Kidney epithelial cell (primary cell): ENCODE measurements at places on chromosomes 5 and 9.
A peak's percentile ranks its signal among the peaks of the same experiment; 100 is the strongest.

DNA sequence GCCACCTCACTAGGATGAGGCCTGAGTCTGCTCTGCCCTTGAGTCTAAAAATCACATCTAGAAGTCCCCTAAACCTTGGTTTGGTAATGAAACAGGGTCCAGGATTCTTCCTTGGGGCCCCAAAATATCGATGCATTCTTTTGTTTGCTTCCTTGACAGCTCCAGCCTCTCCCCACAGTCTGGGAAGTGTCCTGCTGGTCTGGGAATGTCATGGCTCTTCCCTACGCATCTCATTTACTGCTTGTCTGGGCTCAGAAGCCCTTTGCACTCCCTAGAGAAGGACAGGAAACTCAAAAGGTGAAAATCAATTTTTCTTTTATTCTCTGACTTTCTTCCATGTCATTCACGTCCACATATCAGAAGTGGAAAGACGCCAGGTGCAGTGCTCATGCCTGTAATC is 115.8 kb downstream of the DRD1 start:
- DNase-seq, result no peak

DNA sequence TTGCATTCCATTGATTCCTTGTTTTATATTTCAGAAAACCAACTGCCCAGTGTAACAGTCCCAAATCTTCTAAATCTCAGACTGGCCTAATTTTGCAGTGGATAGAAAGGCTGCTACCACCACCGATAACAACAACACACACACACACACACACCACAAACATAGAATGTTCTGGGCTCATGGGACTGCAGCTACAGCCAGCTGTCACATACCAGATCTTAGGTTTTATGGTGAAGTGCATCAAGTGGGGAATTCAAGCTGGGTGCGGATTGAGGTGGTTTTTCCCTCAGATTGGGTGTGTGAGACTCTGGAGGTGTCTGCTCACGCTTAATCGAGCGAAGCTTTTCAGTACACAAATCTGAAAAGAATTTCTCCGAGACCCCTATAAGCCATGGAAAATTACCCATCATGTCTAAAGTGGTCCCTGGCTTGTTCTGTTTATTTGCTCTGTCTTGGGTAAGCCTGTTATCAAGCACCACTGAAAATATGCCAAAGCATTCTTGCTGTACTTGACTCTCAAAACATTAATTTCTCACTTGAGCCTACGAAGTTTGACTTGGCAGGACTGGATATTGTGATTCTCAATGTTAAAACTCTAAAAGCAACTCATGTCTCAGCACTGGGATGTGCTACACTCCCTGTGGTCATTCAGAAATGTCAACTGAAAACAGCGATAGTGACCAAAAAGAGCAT is 71.1 kb downstream of the ALDH7A1 start:
- no peak for DNase-seq

DNA sequence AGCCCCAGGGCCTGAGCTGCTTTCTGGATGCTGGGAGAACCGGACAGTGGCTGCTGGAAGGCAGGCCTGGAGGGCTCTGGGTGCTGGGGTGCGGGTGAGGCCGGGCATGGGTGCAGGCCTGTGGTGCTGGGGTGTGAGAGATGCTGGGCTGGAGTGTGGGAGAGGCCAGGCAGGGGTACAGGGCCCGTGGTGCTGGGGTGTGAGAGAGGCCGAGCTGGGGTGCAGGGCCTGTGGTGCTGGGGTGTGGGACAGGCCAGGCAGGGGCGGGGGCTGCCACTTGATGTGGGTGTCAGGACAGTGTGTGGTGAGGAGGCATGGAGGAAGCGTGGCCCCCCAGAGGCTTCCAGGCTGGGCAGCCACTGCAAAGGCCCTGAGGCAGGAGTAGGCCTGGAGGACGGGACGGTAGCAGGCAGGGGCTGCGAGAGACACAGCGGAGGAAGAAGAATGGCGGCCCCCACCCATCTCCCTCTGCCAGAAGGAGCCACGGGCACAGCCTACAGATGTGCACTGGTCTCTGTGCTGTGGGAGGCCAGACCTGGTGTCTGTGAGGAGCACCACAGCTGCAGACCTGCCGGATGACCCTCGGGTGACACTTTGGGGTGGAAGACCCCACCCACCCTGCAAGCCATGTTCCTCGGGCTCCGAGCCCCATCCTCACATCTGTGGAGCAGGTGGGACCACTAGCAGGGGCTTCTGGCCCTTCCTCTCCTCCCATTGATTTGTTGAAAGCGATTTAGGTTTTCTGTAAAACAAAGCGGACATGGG is 9.3 kb downstream of the NKD2 start:
- no peak for DNase-seq

DNA sequence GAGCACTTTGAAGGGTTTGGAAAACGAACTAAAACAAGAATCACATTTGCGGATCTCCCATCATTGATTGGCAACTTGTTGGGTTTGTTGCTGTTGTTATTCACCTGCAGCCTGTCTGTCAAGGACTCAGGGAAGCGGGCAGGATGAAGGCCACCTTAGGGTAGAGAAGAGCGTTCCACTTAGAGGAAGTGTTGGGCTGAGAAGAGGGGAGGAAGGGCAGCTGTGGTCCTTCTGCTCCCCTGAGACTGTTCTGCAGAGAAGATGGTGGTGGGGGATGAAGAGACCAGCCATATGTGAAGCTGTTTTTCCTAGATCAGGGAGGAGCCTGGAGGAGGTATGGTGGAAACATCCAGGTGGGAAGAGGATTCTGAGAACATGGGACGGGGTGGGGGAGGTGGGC is 70.6 kb upstream of the CPEB4 start:
- DNase-seq, result no peak

- DNase-seq, result no peak
Measured at GRCh38 chr5:142602720-142603245, 83.1 kb downstream of the FGF1 start.

- peak; percentile 9 for DNase-seq
Measured at GRCh38 chr9:108386859-108387384, 468.9 kb downstream of the ACTL7B start.

DNA sequence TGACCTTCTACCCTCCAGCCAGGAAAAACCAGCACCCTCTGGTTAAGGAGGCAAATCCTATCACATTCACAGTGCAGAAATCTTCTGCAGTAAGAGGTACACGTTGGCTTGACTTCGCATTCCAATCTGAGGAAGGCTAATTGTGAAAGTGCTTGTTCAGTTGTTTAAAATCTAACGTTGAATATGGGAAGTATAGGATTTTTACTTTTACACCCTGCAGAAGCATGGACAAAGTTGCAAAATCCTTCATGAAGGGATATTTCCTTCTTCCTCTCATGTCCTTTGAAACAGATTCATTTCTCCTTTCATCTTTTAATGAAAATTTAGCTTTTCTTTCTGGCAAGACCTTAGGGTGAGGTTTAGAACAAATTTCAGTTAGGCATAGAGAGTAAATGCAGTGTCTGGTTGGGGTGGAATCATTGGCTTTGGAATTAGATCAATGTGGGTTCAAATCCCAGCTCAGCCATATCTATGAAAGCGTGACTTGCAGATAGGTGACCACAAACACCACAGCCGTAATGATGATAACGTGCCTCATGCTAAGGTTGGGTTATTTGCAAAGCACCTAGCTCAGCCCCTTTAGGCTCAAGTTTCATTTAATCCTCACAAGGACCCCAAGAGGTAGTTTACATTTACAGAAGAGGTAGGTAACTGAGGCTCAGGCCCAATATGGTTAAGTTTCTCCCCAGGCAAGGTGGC is 42.2 kb upstream of the C5orf58 start:
- no peak for DNase-seq

GRCh38 chr5:125491986-125492492 is 745.6 kb upstream of the ZNF608 start:
- DNase-seq, result no peak

- DNase-seq, result no peak
Measured at GRCh38 chr9:14029806-14030374, 284.1 kb downstream of the NFIB start.

DNA sequence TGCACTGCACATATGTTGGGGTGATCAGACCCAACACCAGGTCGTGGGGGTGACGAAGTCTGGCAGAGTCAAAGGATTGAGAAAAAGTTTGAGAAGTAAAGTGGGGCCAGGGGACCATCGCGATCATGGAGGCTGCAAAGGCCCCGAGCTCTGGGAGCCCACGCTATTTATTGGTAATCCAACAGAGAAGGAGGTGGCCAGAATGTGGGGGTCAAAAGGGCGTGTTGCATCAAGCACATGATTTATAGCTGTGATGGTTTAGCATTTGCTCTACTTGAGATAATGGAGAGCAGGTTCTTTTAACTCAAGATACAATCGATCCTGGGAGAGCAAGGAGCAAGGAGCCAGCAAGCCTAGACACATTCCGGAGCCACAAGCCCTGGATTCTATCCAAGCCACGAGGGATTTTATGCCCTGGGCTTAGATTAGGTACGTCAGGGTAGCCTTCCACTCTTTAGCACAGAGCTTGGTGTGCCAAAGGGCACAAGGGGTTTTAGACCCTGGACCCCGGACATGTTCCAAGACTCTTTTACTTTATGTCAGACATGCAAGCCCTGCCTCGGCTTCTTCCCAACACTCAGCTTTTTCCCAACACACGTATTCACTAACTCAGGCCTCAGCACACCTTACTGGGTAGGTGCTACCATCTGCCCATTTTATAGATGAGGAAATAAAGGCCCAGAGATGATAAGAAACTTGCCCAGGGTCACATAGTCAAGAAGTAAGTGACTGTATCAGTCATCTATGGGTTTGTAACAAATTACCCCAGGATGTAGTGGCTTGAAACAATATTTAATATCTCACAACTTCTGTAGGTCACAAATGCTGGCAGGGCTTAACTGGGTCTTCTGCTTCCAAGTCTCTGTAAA is 39.5 kb downstream of the NSUN2 start:
- no peak for DNase-seq

DNA sequence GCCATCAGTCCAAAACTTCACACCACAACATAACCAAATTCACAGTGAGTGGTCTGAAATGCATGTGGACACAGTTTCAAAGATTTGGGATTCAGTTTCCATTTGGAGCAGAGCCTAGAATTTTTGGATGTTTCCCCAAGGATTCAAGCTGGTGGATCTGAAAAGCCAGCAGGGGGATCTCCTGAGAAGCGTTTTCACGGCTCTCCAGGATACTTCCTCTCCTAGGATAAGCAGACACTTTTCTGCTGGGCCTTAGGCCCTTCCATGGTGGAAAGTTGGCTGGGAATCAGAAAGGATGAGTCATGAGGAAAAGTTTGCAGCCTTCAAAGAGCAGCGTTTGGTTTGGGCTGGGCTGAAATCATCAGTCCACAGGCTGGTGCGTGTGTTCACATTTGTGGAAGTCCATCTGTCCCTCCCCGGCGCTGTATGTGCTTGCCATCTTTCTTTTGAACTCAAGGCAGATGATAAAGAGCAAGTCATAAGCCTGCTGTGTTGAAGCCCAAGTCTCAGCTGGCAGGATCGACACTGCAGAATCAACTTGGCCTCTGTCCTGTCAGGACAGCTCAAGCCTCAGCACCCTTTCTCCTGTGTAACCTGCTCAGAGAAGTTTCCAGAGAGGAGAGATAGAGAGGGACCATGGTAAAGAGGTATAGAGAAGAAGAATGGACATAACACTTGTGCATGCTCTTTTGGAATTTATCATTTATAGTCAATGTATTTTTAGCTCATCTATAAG is 152.6 kb upstream of the MSX2 start:
- DNase-seq, result peak; percentile 37

DNA sequence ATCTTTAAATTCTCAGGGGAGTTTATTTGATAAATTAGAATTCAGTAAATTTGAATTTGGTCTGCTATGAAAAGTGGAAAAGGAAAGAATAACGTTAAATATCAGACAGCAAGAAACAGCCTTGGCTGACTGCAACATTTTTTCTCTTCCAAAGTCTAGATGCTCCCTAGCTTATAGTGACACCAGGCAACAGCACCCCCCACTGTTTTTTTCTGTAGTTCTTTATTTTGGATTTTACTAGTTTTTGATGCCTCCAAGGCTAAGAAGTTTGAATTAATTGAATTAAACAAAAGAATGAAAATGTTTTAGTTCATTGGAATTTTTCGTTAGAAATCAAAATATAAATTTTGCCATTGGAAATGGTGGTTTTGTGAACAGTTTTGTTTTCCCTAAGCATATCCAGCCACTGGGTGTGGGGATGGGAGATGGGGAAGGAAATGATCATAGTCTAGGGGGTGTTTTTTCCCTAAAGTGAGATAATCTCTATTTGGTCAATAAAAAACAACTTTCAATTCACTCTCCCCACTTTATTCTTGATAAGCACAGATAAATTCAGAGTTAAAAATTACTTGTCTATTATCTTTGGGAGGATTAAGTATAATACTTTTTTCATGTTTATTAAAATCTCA is 199.3 kb upstream of the CD180 start:
- DNase-seq, result no peak

DNA sequence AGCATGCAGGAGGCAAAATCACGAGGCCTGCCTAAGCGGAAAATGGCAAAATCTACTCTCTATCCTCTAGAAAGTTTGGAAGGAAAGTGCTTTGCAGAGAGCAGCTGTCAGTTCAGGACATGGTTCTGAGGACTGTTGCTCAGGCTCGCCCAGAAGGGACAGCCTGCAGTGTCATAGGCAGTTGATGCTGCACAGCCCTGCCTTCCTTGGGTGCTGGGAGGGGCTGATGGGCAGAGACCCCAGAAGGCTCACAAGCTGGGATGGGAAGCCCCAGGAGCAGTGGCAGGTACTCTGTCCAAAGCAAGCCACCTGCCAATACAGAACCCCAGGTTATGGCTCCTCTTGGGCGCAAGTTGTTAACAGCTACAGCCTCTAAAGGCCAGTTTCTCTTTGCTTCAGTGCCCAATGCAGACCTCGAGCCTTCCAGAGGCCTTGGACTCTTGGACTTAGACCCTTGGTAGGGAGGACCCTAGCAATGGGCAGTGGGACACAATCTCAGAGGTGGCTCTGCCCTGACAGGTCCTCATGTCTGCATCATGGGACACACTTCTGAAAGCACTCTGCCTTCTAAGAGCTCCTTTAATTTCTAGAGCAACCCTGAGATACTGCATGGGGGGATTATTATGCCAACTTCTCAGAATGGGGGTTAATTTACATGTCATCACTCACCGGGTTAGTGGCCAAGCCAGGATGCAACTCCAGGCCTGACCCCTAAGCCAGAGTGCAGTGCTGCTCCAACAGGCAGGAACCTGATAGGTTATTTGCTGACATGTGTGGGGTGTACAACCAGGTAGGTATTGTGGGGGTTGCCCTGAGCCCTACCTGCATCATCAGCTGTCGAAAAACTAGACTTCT is 57.1 kb downstream of the MACROH2A1 start:
- no peak for DNase-seq

DNA sequence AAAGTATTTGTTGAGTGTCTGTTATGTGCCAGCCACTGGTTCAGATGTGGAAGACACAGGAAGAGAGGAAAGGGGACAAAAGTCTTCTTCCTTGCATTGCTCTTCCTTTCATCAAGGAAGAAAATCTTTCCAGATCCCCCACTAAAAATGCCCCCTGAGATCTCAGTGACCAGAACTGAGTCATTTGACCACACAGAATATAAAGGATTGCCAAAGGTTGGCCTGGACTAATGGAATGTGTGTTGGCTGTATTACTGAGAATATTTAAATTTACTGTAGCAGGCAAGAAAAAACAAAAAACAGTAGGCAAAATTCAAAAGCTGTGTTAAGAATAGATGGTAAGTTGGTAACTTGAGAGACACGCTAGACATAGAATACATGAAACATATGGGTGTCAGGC is 10.0 kb upstream of the SEPTIN8 start:
- DNase-seq, result no peak

GRCh38 chr9:14812806-14813205 is 90.3 kb upstream of the CER1 start:
- no peak for DNase-seq
